Stimulated activated CD4-positive, alpha-beta T cell treated with anti-CD3 and anti-CD28 coated beads, Interleukin-1b, Interleukin-23, amount 100 ng/mL, for 24 hours (primary cell): ENCODE measurements at places on chromosomes 12 and 14.

GRCh38 chr12:42859612-42860011 is 270.1 kb upstream of the PRICKLE1 start:
- no peak for DNase-seq

GRCh38 chr12:11812586-11813437 is 163.3 kb downstream of the ETV6 start:
- no peak for DNase-seq

DNA sequence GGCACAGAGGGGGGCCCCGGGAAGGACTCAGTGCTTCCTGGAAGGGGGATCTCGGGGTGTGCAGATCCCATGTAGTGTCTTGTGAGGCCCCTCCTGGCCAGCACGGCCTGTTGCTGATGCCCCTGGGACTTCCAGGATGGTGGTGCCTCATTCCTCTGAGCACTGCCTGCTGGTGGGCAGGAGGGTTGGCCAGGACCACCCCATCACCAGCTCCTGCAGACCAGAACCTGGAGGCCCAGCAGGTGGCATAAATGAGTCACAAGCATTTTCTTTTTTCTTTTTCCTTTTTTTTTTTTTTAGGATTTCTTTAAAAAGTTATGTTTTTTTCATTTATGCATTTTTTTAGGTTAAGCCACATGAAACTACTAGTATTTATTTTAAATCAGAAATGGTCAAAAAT is 8.0 kb downstream of the MMP17 start:
- DNase-seq: no peak

- no peak for DNase-seq
Measured at GRCh38 chr12:66066929-66067523, 63.5 kb downstream of the LLPH start.

DNA sequence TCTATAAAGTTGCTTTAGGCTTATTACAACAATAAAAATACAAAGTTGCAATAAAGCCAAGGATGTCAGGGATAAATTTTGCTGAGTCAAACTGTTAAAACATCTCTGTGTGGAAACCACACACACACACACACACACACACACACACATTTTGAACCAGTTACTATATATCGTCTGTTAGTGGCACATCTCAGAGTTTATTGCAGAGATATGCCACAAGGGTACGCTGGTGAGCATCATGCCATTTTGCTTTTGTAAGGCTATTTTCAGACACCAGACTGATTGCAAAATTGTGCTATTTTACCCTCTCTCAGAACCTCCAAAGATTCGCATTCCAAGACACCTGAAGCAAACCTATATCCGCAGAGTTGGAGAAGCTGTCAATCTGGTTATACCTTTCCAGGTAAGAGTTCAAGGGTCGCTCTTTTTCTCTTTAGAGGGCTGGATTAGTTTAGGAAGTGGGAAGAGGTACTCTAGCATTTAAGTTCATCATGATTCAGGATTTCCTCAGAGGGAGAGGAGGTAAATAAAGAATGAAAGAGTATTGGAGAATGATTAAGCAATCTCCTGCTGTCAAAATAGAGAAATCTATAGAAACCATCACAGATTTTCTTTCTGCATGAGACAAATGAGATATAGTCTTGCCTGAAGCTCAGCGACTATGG is 27.3 kb upstream of the CHPT1 start:
- DNase-seq: no peak

GRCh38 chr14:30005114-30005808 is 77.6 kb upstream of the PRKD1 start:
- no peak for DNase-seq

DNA sequence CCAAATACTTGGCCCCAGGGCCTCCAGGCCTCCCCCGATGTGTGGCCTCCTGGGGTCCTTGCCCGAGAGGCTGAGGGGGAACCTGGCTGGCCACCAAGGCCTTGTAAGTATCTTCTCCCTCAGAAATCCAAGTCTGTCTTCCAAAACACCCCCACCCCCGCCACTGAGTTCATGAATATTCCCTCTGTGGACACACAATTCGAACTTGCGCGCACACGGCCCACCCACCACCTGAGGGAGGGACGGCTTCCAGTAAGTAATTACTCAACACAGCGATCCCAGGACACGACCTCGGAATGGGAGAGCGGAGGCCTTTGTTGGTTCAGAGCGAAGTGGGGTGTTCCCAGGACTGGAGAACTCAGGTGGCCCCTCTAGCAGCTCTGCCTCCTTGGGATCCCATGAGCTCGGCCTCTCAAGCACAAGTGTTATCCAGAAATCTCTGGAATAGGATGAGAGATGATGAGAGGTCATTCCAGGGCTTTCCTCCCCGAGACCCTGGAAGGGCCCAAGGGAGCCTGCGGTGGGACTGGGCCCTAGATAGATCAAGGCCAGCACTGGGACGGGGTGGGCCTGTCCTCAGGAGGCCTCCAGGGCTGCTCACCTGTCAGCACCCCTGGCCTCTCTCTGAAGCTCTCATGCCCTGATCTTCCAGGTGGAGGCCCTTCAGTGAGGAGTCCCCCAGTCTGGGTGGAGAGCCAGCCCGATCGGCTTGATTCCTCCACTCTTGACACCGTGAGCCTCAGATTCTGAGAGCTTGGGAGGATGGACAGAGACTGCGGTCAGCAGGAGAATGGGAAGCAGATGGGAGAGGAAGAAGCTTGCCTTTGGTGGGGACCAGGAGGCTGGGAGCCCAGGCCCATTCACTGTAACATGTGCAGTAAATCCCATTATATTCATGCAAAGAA is 219.0 kb upstream of the RTL1 start:
- DNase-seq: no peak

DNA sequence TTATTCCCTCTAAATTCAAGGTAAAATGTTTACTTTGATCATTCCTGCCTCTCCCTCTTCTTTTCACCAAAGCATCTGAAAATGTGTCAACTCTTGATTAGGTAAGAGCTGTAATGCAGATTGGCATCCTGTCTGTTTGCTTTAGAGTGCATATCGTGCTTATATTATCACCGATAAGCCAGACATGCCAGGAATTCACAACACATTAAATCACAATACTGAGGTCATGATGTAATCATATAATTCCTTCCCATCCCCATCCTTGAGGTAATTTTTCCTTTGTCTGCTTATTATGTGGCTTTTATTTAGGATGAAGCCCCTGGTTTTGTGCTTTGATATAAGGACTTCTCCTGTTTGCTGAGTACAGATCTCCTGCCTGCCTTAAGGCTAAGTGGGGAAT is 10.2 kb downstream of the DDX47 start:
- DNase-seq: no peak

DNA sequence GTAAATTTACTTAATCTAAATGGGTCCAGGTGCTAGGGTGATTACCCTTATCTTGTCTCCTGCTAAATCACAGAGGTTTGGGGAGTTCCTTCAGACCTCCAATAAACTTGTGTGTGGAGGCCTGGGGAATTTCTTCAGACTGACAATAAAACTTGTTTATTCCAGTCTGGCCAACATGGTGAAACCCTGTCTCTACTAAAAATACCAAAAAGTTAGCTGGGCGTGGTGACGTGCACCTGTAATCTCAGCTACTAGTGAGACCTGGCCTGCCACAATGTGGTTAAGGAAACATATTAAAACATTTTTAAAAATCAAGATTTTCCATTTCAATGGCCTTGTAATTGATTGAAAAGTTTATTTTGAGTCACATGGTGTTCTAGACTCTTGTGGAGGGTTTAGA is 126.9 kb upstream of the FGD4 start:
- no peak for DNase-seq

GRCh38 chr14:100622224-100622623 is 35.0 kb upstream of the BEGAIN start:
- DNase-seq: no peak

DNA sequence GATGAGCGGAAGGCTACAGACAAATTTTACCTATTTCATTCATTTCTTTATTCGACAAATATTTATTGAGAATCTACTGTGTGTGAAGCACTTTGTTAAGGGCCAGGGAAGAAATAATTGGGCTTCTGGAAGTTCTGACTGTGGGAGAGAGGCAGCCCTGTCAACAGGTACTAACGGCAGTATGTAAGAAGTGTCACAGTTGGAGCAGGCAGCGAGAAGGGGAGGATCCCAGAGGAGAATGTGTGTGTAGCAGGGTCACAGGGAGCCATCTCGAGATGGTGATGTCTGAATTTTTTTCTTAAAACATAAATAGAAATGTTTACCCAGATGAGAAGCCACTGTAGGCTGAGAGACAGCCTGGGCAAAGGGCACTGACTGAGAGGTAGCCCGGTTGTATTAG is 163.3 kb upstream of the SLC38A2 start:
- DNase-seq: no peak

DNA sequence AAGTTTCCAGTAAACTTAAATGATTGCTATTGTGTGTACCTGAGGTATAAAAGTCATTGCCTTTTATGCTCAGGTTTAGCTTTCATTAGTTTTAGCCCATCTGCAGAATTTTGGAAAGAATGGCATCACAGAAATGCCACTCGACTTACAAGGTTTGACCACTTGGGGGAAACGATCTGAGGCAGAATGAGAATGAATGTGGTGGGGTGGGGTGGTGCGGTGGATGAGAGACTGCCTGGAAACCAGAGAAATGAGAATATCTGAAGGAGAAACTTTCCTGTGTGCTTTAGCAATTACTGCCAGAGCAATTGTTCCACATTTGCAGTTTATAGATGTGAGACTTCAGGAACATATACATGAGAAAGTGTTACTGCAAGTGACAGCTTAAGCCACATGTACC is 225.4 kb upstream of the PDE3A start:
- DNase-seq: no peak

DNA sequence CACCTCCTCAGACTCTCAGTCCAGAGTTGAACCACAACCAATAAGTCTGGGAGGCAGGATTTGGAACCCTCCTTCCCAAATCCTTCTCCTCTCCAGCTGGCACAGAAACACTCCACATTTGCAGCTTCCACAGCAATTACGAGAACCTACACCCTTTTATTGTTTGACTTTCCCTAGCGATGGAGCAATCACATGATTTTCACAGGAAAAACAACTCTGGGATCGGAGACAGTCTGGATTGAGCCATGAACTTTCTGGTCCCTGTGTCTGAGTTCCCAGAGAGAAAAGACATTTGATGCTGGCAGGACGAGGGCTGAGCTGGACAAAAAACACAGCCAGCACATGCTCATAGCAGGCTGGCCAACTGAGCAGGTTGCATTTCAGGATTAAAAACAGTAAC is 49.0 kb upstream of the STON2 start:
- DNase-seq: no peak

DNA sequence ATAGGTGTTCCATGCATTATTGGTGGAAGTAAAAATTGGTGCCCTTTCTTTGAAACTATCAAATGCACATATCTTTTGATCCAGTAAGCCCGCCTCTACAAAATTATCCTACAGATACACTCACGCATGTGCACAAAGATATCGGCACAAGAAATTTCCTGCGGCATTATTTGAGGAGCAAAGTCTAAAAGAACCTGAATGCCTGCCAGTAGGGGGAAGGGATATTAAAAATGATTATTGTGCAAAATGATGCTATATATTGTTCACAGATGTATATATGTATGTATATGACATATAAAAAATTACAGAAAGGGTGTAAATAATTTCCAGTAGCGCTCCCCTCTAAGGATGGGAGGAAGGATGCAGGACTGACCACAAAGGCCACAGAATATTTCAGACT is 24.7 kb upstream of the ADIPOR2 start:
- no peak for DNase-seq

GRCh38 chr14:55508676-55509075 is 68.3 kb upstream of the TBPL2 start:
- no peak for DNase-seq

DNA sequence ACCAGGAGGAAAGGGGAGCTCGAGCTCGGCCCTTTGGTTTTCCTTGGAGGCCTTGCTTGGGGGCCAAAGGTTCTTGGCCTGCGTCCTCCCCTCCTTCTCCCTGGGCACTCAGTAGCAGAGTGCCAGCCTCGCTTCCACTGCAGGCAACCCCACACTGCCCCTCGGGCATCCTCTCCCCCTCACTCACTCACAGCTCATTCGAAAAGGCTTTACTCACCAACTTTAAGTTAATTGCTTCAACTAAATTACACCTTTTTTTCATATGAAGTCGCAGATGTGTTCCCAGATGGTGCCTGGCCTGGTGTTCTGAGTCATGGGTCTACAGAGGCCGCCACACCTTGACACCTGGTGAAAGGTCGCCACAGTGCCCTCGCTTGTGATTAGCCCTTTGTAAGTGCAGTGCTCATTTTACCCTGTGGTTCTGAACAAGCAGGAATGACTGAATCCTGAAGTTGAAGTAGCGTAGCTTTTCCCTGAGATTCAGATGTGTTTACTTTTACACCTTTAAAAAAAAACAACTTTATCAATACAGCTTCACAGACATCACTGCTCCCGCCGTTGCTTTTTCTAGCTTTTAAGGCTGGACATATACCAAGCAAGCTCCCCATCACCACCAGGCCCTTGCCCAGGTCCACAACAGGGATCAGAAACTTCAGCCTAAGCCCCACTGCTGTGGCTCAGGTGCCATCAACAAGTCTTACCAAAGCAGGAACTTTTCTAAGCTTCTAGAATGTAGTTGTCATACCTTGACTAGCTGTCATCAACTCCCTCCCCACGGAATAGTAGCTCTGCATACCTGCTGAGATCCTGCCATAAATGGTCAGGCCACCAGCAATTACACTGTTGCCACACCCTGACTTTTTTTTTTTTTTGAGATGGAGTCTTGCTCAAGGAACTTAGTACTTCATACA is 20.3 kb upstream of the ADIPOR2 start:
- no peak for DNase-seq

- DNase-seq: no peak
Measured at GRCh38 chr14:68727315-68728047, 65.4 kb downstream of the ZFP36L1 start.

DNA sequence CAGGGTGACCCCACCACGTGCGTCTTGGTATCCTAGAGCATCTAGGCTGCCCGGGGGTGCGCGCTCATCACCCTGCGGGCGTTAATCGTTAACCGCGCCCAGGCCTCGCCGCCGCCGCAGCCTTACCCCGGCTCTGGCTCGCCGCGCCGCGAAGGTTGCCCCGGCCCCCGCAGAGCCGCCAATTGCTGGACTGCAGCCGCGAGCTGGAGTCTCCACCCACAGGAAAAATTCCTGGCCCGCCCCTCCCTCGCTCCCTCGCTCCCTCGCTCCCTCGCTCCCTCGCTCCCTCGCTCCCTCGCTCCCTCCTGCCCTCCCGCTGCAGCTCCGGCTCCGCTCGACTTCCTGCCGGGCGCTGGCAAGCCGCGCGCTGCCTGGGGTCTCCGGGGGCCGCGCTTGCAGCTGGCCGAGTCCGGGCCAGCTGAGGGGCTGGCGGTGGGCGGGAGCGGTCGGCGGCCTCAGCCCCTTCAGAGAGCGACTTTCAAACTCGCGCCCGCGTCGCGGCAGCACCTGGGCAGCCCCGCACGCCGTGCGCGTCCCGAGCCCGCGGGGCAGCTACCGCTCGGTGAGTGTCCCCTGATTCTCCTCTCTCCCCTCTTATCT is at the start of gene PLEKHG3:
Gene PLEKHG3 (plus strand): TSS at position 282 of the 600 bp plus-strand sequence. CDS start 23,208 bp downstream, outside the sequence.
- DNase-seq: no peak

GRCh38 chr12:126493366-126494108 is 1428.3 kb downstream of the AACS start:
- no peak for DNase-seq

GRCh38 chr12:46770501-46771183 is 55.2 kb downstream of the SLC38A4 start:
- DNase-seq: no peak

- DNase-seq: no peak
Measured at GRCh38 chr12:90630006-90630405, 325.0 kb downstream of the CCER1 start.
